RPMI7951 (cell line): ENCODE measurements at places on chromosomes 12 and 14. TPM values are rescaled to one million over a fixed set of nuclear protein-coding genes. Genes with fewer than 3 reads are reported as not detected.

The ENO2 gene
- total RNA-seq: 28.6 and 29.0 TPM in 2 replicates

The GDF11 gene
- total RNA-seq: 1.6 and 2.1 TPM in 2 replicates

The DEPDC4 gene
- total RNA-seq: 2.3 and 4.2 TPM in 2 replicates

The RERGL gene
- not detected in 2 replicates for total RNA-seq

The ADAMTS20 gene
- total RNA-seq: not detected in 2 replicates

The TRPV4 gene
- 0.68 and 0.96 TPM in 2 replicates for total RNA-seq

The FOXA1 gene
- total RNA-seq: not detected in 2 replicates

The DDX24 gene
- 115 and 151 TPM in 2 replicates for total RNA-seq

The MANSC1 gene
- total RNA-seq: 3.3 and 8.5 TPM in 2 replicates

The P2RX2 gene
- total RNA-seq: not detected in 2 replicates

The OR6S1 gene
- not detected in 2 replicates for total RNA-seq

The INHBC gene
- total RNA-seq: not detected in 2 replicates

GRCh38 chr12:52327052-52327829 lies 6.0 kb upstream of the KRT83 start:
- peak; percentile 89 for DNase-seq

- no peak for DNase-seq
Observed at GRCh38 chr12:91461061-91461460, 278.4 kb upstream of the DCN start.

DNA sequence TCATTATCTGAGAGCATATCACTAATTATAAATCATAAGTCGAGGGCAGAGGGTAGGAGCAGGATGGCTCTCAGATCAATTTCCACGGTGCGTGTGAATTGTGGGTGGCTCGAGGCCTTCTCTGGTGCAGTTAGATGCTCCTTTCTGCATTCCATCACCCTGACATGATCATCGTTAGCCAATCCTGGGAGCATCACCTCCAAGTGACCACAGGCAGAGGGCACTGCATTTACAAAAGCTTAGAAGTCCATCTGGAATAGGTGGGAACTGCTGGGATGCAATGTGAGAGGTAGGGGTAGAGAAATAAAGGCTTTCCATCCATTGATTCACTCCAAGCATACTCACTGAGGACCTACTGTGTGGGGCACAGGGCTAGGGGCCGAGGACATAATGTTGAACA lies 538.2 kb upstream of the TBX3 start:
- DNase-seq: no peak

GRCh38 chr14:31400031-31400638 lies 20.2 kb downstream of the HEATR5A start:
- no peak for DNase-seq

DNA sequence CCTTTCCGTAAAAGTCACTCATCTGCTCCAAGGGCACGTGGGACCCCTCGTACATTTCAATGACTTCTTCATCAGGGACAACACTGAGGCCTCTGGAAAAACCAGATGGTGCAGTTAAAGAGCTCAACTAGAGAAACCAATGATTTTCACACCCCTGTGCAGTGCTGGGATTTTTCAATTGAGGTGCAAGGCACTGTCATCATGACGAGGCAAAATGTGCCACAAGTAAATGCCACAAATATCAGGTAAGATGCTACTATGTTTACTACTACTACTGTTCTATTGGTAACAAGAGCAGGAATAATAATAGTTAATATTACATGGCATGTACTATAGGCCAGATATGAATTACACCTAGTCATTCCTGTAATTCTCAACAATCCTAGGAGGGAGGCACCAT lies 42.4 kb downstream of the NT5DC3 start:
- no peak for DNase-seq

DNA sequence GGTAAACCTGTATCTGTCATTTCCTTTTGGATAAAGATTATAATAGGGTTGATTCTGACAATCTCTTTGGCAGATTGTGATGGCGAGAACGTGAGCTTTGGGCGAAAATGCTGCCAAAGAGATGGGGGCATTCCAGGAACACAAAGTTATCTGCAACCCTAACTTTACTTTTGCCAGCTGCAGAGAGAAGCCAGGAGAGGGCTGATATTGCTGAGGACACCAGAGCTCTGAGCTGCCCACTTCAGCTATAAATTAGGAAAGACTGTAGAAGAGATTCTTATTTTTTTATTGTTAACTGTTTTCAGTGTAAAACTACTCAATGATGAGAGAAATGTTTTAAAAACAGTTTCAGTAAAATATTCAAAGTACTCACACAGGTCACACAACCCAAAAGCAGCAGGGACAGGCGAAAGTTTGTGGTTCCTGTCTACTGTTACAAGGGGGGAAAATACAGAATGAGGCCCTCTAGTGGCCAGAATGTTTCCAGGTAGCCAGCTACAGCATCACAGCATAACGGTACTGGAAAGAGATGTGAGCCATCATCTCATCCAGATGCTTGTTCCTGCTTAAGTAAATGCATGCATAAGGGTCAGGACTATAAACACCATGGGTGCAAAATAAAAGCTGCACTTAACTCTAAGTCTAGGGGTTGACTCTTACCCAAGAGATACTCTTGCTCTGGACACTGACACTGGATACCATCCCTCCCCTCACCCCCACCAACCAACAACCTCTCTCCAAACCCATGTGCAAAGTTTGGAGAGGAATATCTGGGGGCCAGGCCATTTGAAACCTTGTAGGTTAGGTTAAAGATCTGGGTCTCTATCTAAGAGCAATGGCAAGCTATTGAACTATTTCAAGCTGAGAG lies 498.4 kb downstream of the RMST start:
- no peak for DNase-seq

DNA sequence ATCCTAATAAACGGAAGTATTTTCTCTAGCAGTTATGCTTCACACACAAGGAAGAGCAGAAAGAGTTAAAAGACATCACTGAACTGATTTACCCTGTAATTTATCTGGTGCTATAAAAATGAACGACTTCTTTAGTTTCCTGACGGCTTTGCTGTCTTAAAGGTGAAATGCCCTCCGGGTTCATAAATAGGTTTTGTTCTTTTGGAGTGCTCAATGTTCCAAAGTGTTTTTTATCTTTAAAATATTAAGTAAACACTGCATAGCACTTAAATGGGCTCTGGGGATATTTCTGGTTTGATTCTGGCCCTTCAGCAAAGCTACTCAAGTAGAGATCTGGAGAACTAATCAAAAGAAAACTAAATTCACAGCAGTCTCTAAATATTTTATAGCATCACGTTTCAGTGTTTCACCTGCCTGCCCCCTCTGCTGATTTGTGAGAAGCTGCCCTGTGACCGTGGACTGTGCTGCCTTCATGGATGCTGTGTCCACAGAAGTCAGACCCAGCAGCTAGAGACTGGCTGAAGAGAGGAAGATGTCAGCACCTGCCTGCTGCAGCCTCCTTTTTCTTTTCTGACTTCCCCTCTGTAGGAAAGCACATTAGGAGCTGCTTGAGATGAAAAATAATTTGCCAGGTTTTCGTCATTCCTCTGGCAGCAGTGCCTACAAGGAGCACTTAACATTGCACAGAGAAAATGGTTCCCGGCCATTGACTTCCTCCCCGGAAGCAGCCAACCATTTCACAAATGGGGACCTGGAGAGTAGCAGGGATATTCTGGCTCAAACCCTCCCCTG lies 205.1 kb upstream of the FSCB start:
- no peak for DNase-seq

GRCh38 chr12:32612658-32613614 lies 66.2 kb upstream of the DNM1L start:
- no peak for DNase-seq

DNA sequence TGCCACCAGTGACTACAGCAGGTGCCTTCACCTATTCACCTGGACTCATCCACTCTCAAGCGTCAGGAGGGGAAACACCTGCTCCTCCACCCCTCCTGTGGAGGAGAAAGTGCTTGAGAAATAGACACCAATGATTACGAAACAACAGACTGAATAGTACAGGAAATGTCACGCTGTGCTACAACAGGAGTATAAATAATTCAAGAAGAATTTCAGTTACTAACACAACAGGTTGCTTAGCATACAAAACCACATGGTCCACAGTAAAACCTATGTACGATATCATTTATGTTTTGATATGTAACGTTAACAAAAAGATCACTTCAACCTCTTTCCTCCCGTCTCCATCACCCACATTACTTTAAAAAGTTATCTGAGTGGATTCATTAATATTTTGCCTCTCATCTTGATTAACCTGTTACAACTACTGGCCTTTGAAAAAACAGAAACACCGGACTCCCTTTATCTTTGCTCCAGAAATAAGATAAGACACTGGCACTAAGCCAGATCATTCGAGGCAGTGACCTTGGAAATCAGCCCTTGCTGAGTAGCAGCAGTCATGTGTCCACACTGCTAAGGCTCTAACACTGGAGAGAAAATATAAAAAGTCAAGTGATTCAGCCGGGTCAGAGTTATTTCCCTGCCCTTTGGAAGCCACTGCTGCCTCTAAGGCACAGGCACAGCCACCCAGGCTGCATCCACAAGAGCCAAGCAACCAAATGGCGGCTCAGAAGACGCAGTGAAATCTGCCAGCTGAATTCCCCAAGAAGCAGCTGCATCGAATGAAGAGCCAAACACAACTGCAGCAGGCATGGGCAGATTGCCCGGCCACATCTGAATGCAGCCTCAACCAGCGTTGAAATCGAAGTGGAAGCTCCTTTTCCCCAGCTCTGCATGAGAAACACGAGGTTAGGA lies 40.9 kb downstream of the NT5DC3 start:
- DNase-seq: peak; percentile 90

DNA sequence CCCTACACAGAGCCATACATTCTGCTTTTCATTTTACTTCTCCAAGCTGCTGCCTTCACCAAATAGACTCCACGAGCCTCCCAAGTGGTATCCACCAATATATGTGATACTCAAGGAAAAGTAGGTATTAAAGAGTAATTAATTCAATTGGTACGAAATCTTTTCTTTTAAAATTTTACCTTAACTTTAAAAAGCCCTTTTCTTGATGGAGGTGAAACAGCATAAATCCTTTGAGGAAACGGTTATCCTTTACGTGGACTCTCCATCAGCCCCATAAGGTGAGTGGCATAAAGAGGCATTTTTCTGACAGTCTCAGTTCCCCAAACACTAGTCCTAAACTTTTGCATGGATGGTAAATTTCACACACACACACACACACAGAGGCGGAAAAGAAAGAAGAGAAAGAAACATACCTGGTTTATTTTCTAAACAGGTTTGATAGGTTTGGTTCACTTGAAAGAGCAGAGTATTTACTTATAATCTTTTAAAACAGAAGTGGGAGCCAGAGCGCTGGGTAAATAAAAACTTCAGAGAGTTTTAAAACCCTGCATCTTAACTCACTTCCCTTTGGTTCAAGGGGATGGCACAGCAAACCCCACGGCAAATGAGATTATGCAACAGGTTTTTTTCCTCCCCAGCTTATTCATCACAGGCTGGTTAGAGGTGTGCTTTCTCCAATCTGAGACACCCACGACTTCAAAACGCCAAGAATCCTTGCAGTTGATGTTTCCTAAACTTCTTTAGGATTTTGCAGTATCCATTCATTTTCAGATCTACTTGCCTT lies 1.9 kb downstream of the DUSP16 start:
- DNase-seq: peak; percentile 61

GRCh38 chr12:133108150-133108549 lies 21.9 kb downstream of the ZNF891 start:
- DNase-seq: no peak

DNA sequence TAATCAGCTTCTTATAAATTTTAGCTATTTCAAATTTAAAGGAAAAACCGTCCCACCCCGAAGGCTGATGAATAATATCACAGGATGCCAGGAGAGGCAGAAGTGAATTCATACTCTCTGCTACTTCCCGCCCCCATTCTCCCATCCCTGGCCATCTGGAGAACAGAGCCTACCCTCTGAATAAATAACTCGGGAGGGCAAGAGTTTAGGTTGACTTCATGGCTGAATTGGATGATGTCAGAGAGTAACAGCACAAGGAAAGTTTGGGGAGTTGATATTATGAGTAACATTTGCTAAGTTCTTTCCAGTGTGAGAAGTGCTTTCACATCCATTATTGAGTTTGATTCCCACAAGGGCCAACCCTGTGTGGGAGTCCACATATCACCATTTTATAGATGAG lies 241.6 kb downstream of the EGLN3 start:
- peak; percentile 8 for DNase-seq

GRCh38 chr12:26162905-26163304 lies 32.5 kb upstream of the SSPN start:
- no peak for DNase-seq

- no peak for DNase-seq
Observed at GRCh38 chr12:28802706-28803438, 346.2 kb upstream of the FAR2 start.

GRCh38 chr12:114783089-114783618 lies 99.2 kb upstream of the TBX3 start:
- no peak for DNase-seq

- DNase-seq: no peak
Observed at GRCh38 chr12:109720152-109720856, 6.7 kb downstream of the FAM222A start.

DNA sequence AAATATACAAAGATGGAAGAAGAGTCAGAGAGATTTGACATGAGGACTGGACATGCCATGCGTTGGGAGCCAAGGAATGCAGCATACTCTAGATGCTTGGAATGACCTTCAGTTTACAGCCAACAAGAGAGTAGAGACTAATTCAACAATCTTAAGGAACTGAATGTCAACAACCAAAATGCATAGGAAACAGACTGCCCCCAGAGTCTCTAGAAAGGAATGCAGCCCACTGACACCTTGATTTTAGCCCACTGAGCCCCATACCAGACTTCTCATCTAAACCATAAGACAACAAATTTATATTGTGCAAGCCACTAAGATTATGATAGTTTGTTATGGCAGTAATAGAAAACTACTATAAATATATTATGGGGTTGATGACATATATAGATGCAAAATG lies 611.2 kb downstream of the RPS29 start:
- no peak for DNase-seq

GRCh38 chr12:13288937-13289652 lies 92.6 kb downstream of the EMP1 start:
- no peak for DNase-seq

DNA sequence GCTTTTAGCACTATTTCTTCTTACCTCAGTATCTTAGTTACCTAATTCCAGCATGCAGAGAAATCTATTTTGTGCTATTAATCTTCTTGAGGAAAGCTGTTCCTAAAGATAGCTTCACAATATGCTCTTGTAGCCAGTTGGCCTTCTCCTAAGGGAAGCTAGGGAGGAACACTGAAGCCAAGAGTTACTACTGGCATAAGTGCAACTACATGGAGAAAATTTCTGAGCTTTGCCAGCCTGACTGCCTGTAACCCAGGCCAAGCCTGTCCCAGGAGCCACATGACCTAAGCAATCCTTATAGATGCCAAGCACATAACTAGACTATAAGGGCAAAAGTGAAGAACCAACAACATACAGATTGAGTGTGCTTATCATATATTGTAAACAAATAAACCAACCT lies 890.2 kb downstream of the FLRT2 start:
- no peak for DNase-seq

DNA sequence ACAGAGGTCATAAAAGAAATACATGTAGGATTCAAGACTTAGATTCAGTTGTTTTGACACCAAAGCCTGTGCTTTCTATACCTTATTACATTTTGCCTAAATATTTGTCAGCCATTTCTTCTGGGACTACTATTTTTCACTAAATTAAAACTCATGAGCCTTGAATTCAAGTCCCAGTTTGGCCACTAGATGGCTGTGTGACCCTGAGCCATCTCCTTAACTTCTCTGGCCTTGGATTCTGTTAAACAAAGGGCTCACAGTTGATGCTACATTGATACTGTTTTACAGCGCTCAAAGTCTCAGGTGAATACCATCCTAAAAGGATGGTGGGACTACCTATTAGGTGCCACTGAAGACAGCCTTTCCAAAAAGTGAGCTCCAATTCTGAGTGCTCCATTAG lies 39.6 kb upstream of the CCDC198 start:
- peak; percentile 25 for DNase-seq

- DNase-seq: peak; percentile 88
Observed at GRCh38 chr14:32004300-32004699, 72.8 kb upstream of the ARHGAP5 start.
